ENCODE measurements at places on chromosomes 4 and X.

DNA sequence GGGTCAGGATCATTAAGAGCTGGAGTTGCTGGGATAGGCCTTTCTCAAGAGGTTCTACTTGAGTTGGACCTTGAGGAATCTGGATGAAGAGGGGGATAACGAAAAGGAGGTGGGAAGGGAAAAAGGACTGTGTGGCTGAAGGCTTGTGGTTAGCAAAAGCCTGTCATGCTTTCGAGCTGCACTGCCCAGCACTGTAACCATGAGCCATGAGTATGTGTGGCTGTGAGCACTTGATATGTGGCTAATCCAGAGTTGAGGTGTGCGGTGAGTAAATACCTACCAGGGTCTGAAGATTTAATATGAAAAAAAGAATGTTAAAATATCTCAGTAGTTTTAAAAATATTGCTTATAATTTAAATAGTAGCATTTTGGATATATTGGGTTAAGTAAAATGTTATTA, 11.4 kb downstream of the TMEM165 start:
- peak; percentile 32 for DNase-seq

DNA sequence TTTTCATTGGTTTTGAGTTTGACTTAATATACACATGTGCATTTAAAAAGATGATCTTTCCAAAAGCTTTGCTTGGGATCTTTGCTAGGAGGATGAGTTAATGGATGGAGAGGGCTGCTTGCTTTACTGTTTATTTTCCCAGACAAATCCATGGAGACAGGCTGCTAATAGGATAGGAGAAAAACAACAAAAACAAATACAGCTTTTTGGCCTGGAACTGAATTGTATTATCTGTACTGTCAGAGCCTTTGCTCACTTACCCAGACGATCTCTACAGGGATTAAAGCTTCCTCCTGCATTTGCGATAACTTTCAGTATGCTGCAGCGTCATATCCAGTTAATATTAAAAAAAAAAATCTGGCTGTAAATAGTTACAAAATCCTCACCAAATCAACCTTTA, 190.8 kb upstream of the NUDT6 start:
- DNase-seq: peak; percentile 16

DNA sequence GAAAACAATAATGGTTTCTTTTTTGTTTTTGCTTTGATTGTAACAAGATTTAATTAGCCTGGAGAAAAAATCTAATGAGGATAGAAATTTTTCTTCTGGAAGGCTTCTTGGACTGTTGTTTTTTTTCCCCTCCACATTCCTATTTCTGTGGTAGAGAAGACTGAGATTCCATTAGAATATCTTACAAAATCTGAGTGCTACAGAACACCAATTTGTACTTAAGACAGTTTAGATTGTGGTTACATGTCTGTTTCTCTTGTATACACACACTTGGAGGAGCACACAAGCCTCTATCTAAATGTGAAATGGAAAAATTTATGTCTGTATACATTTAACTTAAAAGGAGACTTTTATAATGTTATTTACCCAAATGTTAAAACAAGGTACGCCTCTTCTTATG, 176.9 kb upstream of the ARSJ start:
- peak; percentile 31 for DNase-seq

GRCh38 chr4:184235526-184235925, 17.9 kb upstream of the ENPP6 start:
- DNase-seq: no peak

DNA sequence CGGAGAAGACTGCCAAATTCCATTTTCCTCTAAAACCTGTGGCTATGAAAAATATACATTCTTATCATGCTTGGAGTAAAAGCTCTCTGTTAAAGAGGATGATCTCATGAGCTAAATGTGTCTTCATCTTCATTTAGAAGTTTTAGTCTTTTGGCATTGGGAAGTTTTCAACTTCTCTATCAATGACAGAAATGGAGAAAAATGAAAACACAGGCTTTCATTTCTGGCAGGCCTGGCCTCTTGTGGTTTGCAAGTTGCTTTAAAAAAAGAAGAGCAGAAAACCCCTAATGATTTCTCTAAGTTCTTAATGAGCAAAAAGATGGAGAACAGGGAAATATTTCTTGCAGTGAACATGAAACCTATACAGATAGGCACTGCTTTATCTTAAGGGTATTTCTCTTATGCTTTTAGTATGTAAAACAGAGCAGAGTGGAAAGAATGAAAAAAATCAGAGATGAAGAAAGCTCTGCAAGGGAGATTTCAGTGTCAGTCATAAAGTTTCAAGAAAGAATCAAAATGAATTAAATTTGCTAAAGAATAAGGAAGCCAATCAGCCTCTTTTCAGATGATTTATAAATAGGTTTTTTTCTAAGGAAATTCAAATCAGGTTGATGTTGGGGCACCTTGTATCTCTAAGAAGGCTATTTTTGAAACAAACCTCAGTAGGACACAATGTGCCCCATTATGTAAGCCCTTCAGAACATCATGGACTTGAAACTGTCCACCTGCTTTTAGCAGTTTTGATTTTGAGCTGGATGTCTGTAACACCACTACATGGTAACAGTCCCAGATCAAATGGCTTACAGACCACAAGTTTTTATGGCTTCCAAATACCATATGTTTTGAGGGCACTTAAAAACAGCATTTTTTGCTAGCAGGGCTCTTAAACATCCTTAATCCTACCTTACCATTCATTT, 225.0 kb downstream of the GRIA3 start:
- DNase-seq: peak; percentile 8

DNA sequence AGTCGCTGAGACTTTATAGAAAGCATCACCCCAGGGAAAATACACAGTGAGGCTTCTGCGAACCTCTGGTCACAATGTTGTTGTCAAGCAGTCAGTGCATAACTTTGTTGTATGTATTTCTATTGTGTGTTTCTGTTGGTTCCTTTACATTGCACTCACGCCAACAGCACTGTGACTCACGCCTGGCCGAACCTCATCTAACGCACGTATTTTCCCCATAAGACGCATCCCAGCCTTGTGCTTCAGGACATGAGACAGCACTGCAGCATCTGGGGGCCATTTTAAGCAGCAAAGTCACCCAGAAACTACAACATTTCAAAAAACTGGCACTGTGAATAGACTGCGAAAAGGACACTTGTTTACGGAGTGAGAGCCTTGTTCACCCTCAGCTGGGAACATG, 30.6 kb downstream of the TBL1X start:
- no peak for DNase-seq

DNA sequence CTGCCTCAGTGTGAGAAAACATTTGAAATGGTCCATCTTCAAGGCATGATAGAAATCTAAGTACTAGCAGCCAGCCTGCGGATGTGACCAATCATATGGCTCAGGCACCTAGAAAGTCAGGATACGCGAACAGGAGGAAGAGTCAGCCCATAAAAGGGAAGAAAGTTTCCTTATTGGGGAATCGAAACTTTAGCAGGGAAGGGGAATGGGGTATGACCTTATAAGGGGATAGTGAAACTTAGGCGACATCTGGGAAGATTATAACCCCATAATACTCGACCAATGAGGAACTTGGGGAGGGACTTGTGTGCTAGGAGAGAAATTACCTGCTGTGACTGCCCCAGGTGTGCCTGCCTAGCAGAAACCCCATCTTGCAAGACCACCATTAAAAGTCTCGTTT, 26.2 kb upstream of the PYURF start:
- DNase-seq: no peak

DNA sequence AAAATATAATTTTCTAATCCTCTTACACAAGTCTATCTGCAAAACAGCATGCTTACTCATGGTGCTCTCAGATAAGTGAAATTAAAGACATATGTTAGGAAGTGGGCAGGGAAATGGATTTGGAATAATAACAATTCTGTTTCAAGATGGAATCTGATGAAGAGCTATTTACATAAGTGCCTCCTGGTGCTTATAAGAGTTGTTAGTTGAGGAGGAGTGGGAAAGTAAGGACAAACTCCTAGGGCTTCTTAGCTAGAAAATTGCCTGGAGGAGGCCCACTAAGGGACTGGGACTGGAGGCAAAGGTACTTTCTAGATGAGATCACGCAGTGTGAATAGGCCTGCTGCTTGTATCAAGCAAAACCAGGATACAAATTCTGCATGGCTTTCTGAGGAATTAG, 939.8 kb downstream of the GLUD2 start:
- DNase-seq: no peak

GRCh38 chrX:17052793-17053192, 106.3 kb downstream of the REPS2 start:
- no peak for DNase-seq

DNA sequence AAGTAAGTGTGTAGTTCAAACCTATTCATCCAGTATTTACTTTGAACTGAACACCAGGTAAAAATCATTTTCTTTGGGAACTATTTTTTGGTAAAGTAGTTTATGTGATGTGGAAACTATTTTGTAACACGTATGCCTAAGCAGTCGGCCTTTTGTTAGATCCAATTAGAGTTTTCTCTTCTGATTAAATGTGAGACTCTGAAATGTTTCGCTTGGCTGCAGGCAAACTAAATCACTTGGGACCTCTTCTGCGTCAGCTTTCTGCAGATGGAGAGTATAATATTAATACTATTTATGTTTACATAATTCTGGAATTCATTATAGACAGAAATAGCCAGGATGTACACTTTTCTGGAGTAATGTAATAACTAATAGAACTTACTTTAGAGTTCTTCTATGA, 46.9 kb downstream of the BMPR1B start:
- no peak for DNase-seq

DNA sequence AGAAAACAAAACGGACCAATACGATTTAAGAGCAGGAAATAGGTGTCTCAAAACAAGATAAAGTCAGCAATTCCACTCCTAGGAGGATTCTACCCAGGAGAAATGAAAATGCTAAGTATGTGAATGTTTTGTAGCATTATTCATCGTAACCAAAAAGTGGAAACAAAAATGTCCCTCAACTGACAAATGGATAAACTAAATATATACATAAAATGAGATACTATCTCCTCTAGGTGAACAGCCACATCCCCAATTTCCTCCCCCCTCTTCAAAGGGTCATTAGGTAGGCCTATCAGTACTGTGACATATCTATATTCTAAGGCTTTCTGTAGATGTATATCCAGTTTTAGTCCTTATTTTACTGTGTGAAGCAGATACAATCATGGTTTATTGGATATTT, 18.0 kb downstream of the DDX3X start:
- no peak for DNase-seq

DNA sequence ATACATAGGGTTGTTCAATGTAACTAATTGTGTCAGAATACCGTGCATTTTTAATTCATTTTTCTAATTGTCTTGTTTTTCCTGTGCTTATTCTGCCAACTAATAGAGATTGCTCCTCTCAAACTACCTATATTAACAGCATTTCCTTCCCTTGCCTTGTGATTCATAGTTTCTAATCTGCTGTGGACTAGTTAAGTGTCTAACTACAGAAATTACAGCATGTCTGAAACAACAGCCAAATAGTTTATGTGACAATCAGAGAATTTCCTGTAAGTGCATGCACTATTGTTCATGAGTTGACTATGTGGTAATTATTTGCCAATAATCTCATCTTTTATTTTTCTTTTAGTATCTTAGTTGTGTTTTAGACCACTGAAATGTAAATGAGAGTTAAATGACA, 4.1 kb upstream of the SEC24B start:
- peak; percentile 24 for DNase-seq

GRCh38 chrX:121014826-121015225, 29.3 kb upstream of the CT47A1 start:
- DNase-seq: no peak

- peak; percentile 67 for DNase-seq
These were observed 65.8 kb downstream of the RASGEF1B start for GRCh38 chr4:81405900-81406401.

DNA sequence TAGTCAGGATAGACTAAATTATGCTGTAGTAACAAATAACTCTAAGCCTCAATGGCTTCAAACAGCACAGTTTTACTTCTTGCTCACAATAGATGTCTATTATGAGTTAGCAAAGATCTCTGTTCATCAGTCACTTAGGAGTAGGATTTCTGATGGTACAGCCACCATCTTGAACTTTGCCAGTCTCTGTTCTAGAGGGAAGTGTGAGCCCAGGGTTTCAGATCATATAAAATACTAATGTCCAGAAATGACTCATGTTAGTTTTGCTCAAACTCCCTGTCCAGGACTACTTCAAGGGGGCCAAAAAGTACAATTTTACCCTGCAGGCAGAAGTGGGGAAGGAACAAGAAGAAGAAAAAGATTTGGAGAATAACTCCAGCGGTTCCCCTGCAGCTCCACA, 77.1 kb upstream of the LSM6 start:
- no peak for DNase-seq

GRCh38 chr4:149765630-149766029, 50.0 kb downstream of the IQCM start:
- peak; percentile 40 for DNase-seq

GRCh38 chrX:79138658-79139241, 5.7 kb upstream of the GPR174 start:
- no peak for DNase-seq

GRCh38 chrX:67787196-67787595, 243.4 kb downstream of the AR start:
- no peak for DNase-seq

- peak; percentile 71 for DNase-seq
These were observed 95.2 kb upstream of the NAP1L5 start for GRCh38 chr4:88792821-88793220.

DNA sequence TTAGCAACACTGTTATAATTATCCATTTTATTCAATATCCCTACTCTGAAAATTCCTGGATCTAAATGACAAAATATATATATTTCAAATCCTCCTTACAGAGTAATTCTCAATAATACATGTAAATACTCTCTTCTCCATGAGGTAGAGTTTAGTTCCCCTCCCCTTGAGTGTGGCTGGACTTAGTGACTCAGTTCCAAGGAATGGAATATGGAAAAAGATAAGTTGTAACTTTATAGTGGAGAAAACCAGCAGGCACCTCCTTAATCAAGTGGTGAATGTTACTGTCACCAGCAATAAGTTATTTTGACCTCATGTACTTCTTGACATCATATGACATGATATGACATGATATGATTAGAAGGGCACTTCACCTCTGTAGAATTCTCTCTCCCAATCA, 302.0 kb downstream of the RAB28 start:
- no peak for DNase-seq

GRCh38 chrX:96407501-96407900, 277.1 kb upstream of the DIAPH2 start:
- DNase-seq: peak; percentile 75

GRCh38 chr4:7750523-7750922, 189.1 kb downstream of the AFAP1 start:
- no peak for DNase-seq

GRCh38 chr4:164959896-164960295, 17.6 kb downstream of the TRIM61 start:
- peak; percentile 82 for DNase-seq

- DNase-seq: no peak
These were observed 276.0 kb upstream of the TET2 start for GRCh38 chr4:104870495-104871233.

DNA sequence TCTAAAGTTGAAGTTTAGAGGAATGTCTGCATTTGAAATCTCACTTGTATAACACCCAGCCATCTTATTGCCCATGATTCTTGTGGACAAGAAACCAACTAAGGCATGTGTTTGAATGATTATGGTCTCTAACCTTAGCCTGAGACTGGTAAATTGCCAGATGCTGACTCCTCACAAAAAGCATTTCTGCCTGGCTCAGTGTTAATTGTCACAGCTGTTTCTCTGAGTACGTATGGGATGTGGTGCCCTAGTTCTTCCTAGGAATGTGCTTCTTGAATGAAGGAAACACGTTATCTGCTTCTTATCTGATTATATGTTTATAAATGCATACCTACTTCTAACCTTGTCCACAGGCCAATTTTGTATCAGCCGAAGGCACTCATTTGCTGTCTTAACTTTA, 63.1 kb upstream of the NDP start:
- DNase-seq: peak; percentile 64

- DNase-seq: peak; percentile 40
These were observed 3.9 kb upstream of the SAT1 start for GRCh38 chrX:23779025-23779424.

- DNase-seq: no peak
These were observed 2.4 kb downstream of the HNRNPH2 start for GRCh38 chrX:101410461-101410860.

All from amniotic epithelial cell (primary cell).